Hindlimb muscle (tissue), 1 donor: ENCODE measurements at places on chromosomes 3 and 15.

- no peak for DNase-seq
Measured at GRCh38 chr3:169914321-169914720, 2.9 kb downstream of the SAMD7 start.

- no peak for DNase-seq
Measured at GRCh38 chr3:4835616-4836043, 143.6 kb upstream of the BHLHE40 start.

DNA sequence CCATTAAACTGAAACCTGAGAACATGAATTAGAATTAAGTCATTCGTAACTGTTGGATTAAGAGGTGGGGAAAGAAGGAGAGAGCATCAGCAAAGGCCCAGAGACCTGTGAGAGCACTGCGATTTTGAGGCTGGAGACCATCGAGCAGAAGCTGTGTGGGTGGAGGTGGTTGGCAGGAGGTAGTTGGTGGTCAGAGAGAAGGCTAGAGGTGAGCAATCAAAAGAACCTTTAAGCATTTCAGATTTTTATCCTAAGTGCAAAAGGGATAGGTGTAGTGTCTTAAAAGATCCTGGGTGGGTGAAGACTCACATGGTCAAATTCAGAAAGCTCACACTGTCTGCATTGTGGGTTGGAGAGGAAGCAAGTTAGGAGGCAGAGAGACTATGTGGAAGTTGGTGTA is 65.1 kb upstream of the TEX264 start:
- DNase-seq = no peak

GRCh38 chr15:40894681-40895448 is 615 bp downstream of the VPS18 start:
- DNase-seq = no peak

DNA sequence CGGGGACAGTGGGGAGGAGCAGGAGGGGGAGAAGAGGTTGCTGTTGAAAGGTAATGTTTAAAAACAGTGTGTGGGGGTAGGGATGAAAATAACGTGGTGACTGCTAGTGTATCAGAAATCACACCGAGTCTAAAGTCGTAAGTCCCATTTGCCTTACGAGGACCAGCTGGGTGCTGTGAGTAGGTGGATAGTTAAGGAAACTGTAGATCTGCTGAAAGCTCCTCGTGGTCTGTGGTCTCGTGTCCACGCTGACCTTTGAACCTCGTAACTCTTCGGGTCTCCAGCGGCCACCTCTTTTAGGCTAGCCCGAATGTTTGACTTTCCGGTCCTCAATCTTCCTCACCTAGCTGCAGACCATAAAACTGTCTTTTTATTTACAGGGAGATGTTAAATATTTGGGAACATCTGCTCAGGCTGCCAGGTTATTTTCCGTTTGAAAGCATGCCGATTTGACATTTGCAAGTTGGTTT is 29.3 kb upstream of the ST3GAL6 start:
- DNase-seq = no peak

GRCh38 chr3:181704421-181705085 is 7.2 kb upstream of the SOX2 start:
- DNase-seq = no peak

DNA sequence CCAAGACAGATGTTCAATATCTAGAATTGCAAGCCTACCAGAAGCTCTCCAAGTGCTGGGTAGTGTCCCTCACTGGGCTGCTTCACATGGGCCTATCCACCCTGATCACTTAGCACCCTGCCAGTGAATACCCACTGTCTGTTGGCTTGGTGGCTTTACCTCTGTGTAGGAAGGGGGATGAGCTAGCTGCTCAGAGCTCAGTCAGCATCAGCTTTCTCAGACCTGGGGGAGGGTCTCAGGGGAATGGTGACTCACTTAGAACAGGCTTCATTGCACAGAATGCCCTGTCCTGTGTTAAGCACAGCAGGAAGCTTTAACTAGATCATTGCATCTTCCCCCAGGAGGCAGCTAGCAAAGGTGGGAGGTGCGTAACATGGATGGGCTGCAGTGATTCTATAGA is 209.8 kb downstream of the PDCD6IP start:
- no peak for DNase-seq

DNA sequence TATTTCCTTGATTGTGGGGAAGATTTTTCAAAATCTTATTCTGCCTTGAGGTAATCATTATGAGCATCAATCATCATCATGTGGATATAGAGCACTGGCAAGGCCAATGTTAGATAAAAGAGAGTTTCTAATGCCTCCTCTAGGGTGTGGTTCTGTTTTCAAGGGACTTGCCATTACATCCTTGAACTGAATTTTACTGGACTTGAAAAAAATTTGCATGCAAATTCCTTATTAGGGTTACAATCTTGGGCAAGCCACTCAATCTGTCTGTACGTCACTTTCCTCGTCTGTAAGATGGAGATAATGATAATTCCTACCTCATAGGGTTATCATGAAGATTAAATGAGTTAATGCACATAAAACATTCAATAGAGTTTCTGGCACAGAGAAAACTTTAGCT is 156.2 kb upstream of the WNT5A start:
- DNase-seq = no peak

DNA sequence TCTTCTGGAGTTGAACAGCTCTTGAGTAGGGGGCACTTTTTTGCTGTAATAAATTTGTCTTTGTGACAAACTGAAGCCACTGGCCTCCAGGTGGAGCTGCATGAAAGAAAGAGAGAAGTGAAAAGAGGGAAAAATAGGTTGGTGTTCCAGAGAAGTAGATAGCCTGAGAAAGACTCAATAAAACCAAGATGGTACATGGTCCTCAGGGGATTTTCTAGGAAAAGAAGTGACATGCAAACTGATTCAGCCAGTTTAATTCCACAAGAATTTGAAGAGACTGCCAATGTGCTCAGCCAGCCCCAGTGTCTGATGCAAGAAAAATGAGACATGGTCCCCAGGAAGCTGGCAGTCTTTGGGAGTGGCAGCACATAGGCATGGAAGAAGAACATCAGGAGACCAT is 152.7 kb downstream of the CD47 start:
- peak; percentile 27 for DNase-seq

DNA sequence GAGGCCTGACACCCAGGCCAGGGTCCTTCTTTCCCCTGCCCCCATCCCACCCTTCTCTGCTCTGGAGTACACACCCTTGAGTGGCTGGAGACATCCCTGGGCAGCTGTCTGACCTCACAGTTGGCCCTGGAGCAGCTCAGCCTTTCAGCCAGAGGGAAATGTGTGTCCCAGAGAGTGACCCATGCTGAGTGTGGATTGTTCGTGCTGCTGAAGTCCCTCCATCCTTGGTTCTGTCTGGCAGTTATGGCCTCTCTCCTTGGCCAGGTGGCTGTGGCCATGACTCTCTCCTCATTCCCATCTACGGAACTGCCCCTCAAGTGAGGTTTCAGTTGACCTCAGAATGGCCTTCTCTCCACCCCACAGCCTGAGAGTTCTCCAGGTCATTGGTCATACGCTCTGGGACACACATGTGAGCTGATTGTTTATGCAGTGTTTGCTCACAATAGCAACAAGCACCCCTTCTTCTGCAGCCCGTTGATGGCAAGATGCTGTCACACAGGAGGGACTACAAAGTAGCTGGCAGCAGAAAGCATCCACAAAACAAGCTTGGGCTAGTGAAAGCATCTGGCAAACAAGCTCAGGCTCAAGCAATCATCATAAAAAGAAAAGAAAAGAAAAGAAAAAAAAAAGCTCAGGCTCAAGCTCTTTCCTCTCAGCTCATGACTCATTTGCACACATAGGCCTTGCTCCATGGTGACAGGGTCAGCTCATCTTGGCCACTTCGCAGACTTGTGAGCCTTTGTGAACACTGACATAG is 55.3 kb upstream of the ITGA11 start:
- no peak for DNase-seq

DNA sequence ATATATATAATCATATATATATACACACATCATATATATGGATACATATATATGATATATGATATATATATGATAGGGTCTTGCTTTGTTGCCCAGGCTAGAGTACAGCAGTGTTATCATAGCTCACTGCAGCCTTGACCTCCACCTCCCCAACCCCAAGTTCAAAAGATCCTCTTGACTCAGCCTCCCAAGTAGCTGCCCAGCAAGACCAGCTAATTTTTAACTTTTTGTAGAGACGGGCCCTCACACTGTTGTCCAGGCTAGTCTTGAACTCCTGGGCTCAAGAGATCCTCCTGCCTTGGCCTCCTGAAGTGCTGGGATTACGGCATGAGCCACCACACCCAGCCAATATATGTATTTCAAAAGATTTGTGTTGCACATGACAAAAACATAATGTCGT is 83.0 kb downstream of the TBL1XR1 start:
- DNase-seq = no peak

DNA sequence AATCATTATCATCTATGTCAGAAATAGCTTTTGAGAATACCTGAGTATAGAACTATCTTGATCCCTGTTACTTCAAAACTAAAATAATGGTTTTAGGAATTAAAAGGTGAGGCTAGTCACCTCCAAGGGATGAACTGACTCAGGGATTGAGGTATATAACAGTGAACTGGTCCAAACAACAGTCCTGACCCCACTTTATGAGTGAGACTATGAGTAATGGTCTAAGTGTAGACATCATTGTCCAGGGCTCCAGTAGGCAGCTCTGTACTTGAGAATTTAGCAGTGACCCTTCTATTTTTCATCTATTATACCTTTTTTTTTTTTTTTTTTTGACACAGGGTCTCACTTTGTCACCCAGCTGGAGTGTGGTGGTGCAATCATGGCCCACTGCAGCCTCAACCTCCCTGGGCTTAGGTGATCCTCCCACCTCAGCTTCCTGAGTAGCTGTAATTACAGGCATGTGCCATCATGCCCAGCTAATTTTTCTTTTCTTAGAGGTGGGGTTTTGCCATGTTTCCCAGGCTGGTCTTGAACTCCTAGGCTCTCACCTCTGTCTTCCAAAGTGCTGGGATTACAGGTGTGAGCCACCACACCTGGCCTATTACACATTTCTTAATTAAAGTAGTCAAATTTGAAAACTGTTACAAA is 36.3 kb downstream of the MLH1 start:
- DNase-seq = no peak

- DNase-seq = no peak
Measured at GRCh38 chr3:113193719-113194118, 17.6 kb upstream of the BOC start.

GRCh38 chr3:111368056-111368455 is 173.9 kb upstream of the CD96 start:
- DNase-seq = no peak

DNA sequence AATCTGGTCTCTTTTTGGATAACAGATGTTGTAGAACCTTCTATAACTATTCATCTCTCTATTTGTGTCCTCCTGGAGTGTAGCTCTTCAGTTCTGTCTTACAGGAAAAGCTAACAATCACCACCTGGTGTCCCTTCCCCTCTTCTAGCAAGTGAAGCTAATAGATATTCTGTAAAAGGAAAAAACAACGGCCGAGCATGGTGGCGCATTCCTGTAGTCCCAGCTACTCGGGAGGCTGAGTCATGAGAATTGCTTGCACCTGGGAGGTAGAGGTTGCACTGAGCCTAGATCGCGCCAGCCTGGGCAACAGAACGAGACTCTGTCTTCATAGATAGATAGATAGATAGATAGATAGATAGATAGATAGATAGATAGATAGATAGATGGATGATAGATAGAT is 779.4 kb downstream of the TUSC7 start:
- DNase-seq = no peak

GRCh38 chr3:23996095-23996524 is 51.0 kb downstream of the NR1D2 start:
- no peak for DNase-seq

DNA sequence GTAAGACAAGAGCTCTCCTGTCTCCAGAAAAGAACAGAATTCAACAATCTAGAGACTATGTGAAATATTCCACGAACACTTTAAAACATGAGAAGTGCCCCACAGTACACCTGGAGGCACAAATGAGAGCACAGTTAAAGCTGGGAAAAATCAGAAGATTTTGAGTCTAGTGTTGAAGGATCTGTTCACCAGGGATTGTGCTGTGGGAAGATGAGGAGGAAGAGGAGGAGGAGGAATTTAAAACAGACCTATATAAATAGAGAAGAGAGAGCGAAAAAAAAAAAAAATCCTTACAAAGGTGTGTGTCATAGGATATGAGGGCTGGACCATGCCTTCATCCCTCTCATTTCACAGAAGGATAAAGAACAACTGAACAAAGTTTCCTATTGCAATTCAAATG is 361.0 kb upstream of the SEMA6D start:
- DNase-seq = no peak

DNA sequence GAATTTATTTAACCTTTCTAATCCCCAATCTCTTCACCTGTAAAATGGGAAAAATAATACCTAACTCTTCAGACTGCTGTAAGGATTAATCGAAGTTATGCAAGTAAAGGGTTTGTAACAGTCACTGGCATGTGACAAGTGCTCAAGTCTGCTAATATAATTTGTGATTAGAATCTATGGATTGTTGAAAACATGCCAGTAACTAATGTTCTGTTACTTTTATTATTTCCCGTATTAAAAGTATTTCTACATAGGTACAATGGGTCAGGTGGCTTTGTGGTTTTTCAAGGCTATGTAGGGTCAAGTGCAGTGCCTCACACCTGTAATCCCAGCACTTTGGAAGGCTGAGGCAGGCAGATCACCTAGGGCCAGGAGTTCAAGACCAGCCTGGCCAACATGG is 29.4 kb downstream of the ULK4 start:
- no peak for DNase-seq

DNA sequence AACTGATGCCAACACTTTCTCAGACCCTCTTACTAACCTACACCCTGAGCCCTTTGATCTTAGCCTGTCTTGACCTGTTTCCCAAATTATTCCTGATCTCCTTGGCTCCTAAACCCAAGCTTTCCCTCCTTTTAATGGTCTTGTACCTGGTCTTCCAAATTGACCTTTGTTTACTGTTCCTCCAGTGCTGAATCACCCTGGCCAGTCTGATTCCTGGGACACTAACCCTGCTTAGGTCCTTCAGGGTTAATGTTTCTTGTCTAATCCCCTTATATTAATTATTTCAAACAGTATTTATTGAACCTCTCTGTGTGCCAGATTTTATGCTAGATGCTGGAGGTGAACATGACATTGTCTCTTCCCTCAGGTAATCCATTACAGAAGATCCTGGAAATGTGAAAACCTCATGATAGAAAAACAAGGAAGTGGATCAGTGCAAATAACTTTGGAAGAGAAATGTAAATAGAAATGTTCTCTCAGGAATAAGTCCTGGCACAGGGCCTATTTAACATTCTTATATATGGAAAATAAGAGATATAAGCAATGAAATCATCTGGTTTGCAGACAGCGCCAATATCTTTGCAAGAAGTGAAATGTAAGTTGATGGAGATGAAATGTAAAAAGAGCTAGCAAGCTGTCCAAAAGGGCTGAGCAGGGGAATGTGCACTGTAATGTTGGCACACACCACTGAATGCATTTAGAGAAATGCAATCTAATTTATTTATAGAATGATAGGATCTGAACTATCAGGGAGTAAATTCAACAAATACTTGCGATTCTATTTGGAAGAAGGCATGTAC is 20.7 kb downstream of the HGD start:
- DNase-seq = peak; percentile 18

- peak; percentile 85 for DNase-seq
Measured at GRCh38 chr3:78809966-78810365, 957.8 kb downstream of the ROBO1 start.

DNA sequence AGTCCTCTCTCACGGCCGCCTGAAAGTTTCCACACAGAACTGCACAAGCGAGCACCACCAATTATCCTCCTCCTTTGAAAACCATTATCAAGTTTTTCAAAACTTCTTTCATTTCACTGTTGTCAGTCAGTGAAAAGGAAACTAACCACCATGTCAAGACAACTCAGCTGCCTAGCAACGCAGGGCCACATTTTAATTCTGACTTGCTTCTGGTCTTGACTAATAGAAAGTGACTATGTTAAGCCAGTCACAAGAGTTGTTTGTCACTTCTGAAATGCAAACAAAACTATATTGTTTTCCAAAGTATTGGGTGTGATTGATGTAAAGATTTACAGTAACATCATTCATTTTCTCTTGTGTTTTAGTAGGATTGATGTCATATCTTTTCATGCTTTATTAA is 612.8 kb upstream of the AGTR1 start:
- no peak for DNase-seq
